ENCODE measurements at places on chromosomes 16 and 17. TPM values are rescaled to one million over a fixed set of nuclear protein-coding genes. Genes with fewer than 3 reads are reported as not detected.

Gene CSH2
- total RNA-seq = not detected

Gene PNMT
- total RNA-seq = not detected

Gene SPATA22
- not detected for total RNA-seq

Gene SERPINF2
- total RNA-seq = not detected

Gene GAN
- 12.2 TPM for total RNA-seq

Gene C16orf46
- total RNA-seq = 0.53 TPM

Gene CRYBA1
- total RNA-seq = not detected

Gene AKAP10
- 27.1 TPM for total RNA-seq

Gene KRTAP1-5
- total RNA-seq = not detected

Gene ZMYND15
- not detected for total RNA-seq

Gene DNAH9
- not detected for total RNA-seq

Gene NR1D1
- total RNA-seq = 5.2 TPM

Gene TEKT3
- total RNA-seq = not detected

Gene CHST5
- total RNA-seq = not detected

Gene TMEM98
- 83.6 TPM for total RNA-seq

Gene C17orf113
- total RNA-seq = 0.20 TPM

Gene HSF4
- total RNA-seq = 5.5 TPM

Gene CDR2L
- total RNA-seq = 34.9 TPM

Gene PPP1R27
- total RNA-seq = not detected

Data from endothelial cell of umbilical vein (primary cell).